ENCODE measurements at places on chromosomes 1 and 21.

DNA sequence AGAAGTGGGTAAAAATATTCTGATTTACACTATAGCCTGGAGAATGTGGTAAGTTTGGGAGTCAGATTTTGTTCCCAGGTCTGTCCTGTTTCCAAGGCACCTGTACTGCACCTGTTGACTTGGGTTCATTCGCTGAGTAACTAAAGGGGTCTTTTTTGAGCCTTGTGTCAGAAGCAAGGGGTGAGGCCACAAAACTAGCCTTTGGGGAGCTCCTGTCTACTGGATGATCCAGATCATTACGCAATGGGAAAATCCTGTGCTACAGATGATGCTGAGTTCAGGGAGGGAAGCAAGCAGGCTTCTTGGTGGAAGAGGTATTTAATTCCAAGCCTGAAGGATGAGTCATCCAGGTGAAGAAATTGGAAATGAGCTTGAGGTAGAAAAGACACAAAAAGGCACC lies 424.0 kb downstream of the MATN1 start:
- no peak for DNase-seq

- DNase-seq, result no peak
Measured at GRCh38 chr1:202007805-202008489, 2.4 kb upstream of the ELF3 start.

DNA sequence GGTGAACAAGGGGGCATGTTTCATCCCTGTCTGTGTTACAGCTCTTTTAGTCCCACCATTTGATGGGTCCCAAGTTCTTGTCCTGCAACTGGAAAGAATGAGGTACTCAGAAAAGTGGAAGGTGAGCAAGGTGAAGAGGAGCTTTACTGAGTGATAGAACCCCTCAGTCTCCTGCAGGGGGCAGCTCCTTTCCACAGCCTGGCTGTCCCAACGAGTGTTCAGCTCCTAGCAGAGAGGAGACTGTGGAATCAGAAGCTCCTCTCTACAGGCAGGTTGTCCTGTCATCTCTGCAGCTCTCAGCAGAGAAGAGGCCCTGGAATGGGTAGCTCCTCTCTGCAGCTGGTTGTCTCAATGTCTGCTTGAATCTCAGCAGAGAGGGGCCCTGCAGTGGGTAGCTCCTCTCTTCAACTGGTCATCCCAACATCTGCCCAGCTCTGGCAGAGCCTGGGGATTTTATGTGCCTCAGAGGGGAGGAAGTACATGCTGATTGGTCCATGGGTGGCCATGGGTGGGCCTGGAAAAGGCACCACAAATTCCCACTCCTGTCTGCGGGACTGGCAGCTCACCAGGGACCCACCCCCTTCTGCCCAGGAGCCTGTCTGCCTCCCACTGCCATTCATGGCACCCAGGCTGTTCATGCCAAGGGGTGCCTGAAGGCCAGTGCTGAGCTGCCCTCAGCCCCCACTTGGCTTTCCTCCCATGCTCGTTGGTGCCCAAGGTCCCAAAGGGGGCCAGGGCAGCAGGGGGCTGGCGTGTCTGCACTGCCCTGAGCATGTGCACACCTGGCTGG lies 25.7 kb downstream of the LDLRAD1 start:
- no peak for DNase-seq

DNA sequence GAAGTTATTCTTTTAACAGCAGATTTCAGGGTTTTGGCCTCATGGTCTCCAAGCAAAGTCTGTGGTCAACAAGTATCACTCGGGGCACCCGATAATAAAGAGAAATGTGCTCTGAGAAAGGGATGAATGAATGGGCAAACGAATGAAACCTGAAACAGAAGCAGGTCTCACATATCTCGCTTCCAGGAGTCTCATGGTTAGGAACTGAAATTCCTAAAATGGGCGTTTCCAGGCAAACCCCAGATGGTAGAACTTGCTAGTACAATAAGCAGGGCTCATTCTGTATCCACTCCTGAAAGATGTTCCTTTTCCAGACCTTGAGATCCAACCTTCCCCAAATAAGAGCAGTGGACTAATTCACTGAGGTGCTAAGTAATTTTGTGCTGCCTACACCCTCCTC lies 87.2 kb downstream of the LAMC2 start:
- DNase-seq, result peak; percentile 73

All from AG10803 (cell line).